ENCODE measurements at places on chromosomes 12 and 14.

GRCh38 chr14:85316701-85317410 is 213.1 kb upstream of the FLRT2 start:
- no peak for DNase-seq

- no peak for DNase-seq
Measured at GRCh38 chr12:53489242-53489864, 9.9 kb downstream of the MAP3K12 start.

DNA sequence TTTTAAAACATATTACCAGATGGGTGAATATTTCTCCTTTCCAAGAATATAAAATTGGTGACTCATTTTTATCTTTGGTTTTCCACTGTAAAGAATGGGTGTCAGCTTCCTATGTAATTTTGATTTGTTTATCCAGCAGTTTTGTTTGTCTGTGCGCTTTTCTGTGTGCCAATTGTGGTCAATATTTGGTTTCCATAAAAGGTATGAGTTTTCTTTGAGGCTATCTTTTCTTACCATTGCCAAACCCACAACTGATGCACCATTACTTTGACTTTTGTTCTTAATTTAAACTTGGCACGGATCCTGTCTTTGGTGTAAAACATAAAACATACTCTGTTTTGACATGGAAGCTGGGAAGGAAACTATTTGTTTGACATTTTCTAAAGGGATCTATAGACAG is 78.8 kb upstream of the NAV3 start:
- DNase-seq = no peak

DNA sequence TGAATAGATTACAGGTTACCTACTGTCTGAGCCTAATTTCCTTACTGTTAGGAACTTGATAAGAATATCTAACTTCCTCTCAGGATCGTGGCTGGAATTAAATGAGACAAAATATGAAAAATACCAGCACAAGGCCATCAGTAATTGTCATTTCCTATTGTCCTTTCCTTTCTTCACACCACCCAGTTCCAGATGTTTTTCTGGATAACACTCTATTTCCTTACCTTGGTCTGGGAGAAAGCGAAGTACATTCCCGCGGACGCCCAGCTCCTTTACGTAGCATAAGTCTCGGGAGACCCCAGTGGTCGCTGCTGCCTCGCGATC is 376 bp downstream of the GDF3 start:
- DNase-seq = no peak

DNA sequence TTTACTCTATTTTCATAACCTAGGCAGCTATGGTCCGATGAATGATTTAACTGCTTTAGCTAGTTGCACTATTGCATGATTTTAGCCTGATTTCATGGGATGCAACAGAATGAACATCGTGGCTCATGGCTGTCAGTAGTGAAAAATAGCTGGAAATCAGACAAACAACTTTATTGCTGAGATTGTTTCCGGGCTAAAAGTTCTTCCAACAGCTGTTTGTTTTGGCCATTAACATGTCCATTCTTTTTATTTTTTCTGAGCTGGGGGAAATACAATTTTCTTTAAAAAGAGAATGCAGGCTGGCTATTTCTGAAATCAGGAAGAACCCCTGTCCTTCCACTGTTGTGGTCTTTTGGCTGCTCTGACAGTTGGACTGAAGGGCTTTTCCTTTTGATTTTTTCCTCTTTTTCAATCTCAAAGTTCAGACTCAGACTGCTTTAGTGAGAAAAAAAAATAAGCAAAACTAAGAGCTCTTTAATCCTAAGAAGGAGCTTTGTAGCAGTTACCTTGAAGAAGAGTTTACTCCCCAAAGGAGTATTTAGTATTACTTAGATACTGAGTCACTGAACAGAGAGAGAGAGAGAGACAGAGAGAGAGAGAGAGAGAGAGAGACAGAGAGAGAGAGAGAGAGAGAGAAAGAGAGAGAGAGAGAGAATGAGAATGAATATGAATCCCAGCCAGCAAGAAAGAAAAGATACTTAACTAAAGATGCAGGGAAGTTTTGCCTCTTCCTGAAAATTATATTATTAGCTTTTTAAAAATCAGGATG is at the start of gene NAV3:
Gene NAV3, plus strand, starts transcription at position 312 of the 769 bp plus-strand sequence. CDS start 568 bp downstream, outside the sequence.
- DNase-seq = no peak

DNA sequence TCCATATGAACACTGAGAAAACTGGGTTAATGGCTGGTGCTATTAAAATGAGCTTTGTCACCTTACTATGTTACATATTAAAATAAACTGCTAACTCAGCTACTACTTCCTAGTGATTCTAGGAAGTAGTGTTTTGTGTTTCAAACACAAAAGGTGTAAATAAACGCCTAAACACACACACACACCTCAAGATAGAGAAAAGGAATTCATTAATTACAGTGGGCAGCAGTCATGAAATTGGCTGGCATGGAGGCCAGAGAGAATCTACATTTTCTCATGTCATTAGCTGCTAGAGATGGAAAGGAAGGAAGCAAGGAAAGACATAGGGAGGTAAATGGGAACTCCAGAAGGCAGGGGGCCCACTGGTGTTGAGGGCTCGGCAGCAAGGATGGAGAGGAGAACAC is 787 bp upstream of the PRMT5 start:
- DNase-seq = no peak
